ENCODE measurements at places on chromosomes 4 and X. TPM values are rescaled to one million over a fixed set of nuclear protein-coding genes. Genes with fewer than 3 reads are reported as not detected.

- no peaks in the 10 kb centered on the region for H3K4me1 ChIP-seq
- H3K4me3 ChIP-seq = no peak overlapping the region
- DNase-seq = no peak
- no peaks in the 10 kb centered on the region for H3K27me3 ChIP-seq
Measured at GRCh38 chr4:17329046-17329445, 182.8 kb downstream of the QDPR start.

- no peak overlapping the region for H3K4me3 ChIP-seq
- H3K27ac ChIP-seq = no peak overlapping the region
- DNase-seq = no peak
- no peaks in the 10 kb centered on the region for H3K36me3 ChIP-seq
- no peaks in the 10 kb centered on the region for H3K27me3 ChIP-seq
Measured at GRCh38 chr4:157804986-157805385, 367.8 kb downstream of the GASK1B start.

DNA sequence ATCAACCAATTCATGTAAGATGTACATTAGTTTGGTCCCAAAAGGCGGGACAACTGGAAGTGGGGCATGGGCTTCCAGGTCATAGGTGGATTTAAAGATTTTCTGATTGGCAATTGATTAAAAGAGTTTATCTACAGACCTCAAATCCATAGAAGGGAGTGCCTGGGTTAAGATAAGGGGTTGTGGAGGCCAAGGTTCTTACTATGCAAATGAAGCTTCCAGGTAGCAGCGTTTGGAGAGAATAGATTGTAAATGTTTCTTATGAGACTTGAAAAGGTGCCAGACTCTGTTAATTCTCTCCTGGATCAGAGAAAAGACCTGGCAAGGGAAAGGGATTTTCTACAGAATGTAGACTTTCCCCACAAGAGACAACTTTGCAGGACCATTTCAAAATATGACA, 2.4 kb downstream of the MGST2 start:
- no peak overlapping the region for H3K27ac ChIP-seq
- peaks cover 28% of the 10 kb centered on the region for H3K4me1 ChIP-seq
- no peaks in the 10 kb centered on the region for H3K27me3 ChIP-seq
- H3K36me3 ChIP-seq = peaks cover 20% of the 10 kb centered on the region
- no peak for DNase-seq

DNA sequence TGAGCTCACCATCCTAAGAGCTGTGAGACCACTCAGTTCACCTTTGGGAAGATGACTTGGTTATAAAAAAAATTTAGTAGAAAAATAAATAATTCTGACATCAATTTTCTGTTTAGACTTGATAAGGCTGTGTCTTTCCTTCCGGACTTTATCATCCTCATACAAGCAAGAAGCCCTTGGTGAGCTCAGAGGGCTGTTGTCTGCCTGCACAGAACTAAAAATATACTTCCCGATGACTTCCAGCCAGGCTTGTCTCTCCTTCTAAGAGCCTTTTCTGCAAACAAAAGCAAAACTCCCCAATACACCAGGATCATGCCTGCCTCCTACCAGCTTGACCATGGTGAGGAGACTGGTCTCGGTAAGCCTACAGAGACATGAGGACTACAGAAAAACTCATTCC, 58.3 kb upstream of the PHOX2B start:
- H3K27me3 ChIP-seq = peaks cover 38% of the 10 kb centered on the region
- DNase-seq = no peak
- H3K36me3 ChIP-seq = no peaks in the 10 kb centered on the region

GRCh38 chr4:3688018-3688998, 77.9 kb upstream of the ADRA2C start:
- H3K27ac ChIP-seq = no peak overlapping the region
- peaks cover 65% of the 10 kb centered on the region for H3K27me3 ChIP-seq
- DNase-seq = no peak
- no peaks in the 10 kb centered on the region for H3K4me1 ChIP-seq

DNA sequence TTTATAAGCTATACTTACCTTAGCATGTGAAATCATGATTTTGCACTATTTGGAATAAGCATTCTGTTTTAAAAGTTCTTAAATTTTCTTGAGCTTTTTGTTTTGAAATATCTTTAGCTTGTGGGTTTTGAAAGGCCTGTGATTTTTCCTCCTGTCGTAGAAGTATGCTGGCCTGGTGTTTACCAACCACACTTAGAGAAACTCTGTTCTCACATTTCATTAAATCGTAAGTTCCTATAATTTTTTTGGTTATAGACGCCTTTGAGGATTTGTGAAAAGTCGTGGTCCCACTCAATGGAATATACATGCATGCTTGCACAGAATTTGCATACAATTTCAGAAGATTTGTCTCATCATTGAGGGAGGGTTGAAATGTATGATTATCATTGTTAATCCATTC, 63.6 kb downstream of the PDLIM5 start:
- H3K4me1 ChIP-seq = peaks cover 21% of the 10 kb centered on the region
- peaks cover 9% of the 10 kb centered on the region for H3K36me3 ChIP-seq
- no peak for DNase-seq
- H3K27me3 ChIP-seq = no peaks in the 10 kb centered on the region

DNA sequence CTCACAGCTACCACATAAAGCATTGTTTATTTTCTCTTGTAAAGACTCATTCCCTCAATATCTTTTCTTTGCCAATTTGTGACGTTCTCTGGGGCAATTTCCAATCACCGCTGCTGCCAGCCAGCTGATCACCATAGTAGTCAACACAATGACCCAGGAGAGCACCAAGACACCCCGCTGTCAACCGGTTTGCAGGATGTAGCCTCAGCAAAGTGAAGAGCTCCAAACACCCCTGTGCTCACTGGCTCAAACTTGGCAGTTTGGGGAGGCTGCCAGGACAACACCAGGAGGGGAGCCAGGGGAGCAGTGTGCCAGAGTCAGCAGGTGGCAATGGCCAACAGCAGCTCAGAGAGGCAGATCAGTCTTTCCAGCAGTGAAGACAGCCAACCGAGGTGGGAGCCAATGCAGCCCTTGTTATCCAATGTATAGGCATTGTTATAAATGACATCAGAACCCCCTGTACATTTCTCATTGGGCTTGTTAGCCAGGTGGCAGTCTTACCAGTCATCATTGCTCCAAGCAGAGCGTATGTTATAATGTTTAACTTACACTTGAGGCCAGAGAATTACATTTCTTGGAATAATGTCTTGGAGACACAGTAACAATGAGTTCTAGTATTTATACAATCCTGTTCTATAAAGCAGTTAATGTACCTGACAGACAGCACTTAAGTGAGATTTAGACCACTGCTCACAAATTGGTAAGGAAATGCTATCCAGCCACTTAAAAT, 274.9 kb upstream of the GK2 start:
- H3K27ac ChIP-seq = no peak overlapping the region
- no peaks in the 10 kb centered on the region for H3K36me3 ChIP-seq
- H3K27me3 ChIP-seq = no peaks in the 10 kb centered on the region

DNA sequence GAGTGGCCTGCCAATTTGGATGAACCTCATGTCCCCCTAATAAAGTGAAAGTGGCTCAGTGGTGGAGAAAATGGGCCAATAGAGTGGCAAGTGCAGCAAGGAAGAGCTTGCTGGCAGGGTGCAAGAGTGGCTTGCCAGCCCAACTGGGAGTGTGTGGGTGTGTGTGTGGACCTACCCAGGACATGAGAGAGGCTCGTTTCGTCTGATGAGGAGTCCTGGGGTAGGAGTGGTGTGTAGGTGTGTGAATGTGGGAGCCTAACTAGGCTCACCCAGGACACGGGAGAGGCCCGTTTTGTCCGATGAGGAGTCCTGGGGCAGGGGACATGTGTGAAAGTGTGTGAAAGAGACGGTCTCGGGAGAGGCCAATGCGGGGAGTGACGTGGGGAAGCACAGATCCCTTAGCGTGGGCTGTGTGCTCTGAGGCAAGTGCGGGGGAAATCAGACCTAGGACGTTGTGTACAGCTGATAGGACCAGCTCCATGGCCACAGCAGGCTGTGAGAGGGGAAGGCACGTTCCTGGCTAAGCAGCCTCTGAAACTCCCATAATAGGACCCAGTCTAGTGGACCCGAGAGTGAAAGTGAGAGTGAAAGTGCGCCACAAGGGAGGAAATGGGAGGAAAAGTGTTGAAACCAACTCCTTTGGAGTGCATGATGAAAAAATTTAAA, 5.3 kb downstream of the GAGE10 start:
- peaks cover 4% of the 10 kb centered on the region for H3K27me3 ChIP-seq
- peak overlapping the region; percentile 70 for H3K4me3 ChIP-seq
- no peaks in the 10 kb centered on the region for H3K36me3 ChIP-seq
- H3K4me1 ChIP-seq = peaks cover 24% of the 10 kb centered on the region

GRCh38 chr4:114191496-114191895, 212.0 kb upstream of the ARSJ start:
- H3K27ac ChIP-seq = no peak overlapping the region
- no peak overlapping the region for H3K4me3 ChIP-seq
- H3K27me3 ChIP-seq = no peaks in the 10 kb centered on the region
- no peaks in the 10 kb centered on the region for H3K4me1 ChIP-seq

The APOOL gene
- total RNA-seq = 37.1 TPM

The GJB1 gene
- 80.4 TPM for total RNA-seq

The PDE5A gene
- 41.9 TPM for total RNA-seq

All from Calu3 (cell line).